ENCODE measurements at places on chromosomes 6 and 20.

DNA sequence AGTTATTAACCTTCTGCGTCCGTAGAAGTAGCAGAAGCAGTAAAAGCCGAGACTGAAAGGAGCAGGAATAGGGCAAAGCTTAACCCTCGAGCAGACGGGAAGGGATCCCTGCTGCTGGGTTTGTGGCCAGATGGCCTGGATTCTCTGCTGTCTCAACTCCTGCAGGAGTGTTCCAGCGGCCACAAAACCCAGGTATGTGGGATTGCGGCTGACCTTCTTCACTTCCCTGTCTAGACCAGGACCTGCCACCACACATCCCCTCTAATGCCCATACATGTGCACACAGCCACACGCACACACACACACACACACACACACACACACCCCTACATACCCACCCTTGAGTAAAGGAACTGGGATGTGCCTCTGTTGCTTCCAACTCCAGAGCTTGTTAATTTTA is 33.1 kb upstream of the TNFRSF21 start:
- DNase-seq, result no peak

DNA sequence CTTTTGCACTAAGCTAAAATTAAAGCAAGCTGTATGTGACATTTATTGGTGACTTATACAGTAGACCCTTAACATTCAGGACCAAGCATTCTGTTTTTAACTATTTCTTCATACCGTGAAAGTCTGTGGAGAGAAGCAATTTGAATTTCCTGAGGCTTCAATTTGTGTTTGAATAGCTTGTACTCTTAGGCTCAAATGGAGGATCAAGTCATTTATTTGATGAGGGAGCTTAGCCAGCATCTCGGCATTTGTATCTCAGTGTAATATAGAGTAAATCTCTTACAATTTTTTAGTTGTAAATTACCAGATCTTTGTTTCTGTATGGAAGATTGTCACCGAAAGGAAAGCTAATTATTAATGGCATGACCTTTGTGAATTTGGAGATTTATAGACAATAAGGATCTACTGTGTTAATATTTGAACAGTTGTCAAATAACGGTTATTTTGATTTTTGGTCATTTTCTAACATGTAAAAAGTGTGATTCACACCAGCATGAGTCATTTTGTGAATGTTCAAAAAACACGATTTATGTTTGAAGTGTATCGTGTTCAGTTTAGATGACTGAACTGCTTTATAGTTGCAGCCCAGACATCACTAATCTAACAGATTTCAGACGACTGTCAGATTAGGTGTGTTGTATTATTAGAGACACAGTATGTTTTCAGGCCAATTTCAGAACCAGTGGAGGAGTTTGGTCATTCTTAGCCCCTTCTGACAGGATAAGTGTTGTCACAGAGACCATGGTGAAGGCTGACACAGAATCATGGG is 332.9 kb downstream of the CDKAL1 start:
- DNase-seq, result no peak

GRCh38 chr6:85726206-85726605 is 83.5 kb upstream of the SYNCRIP start:
- DNase-seq, result no peak

- no peak for DNase-seq
These were observed 63.4 kb downstream of the PRDM1 start for GRCh38 chr6:106149472-106150069.

DNA sequence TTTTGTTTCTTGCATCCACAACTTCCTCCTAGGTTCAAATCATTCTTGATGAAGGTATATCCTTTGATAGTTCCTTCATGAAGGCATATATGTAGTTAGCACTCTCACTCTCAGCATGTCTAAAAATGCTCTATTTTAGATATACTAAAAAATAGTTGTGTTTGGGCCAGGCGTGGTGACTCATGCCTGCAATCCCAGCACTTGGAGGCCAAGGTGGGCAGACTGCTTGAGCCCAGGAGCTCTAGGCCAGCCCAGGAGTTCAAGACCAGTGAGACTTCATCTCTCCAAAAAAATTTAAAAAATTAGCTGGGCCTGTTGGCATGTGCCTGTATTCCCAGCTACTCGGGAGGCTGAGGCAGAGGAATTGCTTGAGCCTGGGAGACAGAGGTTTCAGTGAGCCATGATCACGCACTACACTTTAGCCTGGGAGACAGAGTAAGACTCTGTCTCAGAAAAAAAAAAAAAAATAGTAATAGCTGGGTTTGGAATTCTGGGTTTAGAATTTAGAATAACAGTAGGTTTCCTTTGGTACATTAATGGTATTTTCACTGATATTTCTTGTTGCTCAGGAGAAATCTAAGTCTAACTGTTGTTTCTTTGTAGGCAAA is 7.0 kb downstream of the SERAC1 start:
- DNase-seq, result no peak

DNA sequence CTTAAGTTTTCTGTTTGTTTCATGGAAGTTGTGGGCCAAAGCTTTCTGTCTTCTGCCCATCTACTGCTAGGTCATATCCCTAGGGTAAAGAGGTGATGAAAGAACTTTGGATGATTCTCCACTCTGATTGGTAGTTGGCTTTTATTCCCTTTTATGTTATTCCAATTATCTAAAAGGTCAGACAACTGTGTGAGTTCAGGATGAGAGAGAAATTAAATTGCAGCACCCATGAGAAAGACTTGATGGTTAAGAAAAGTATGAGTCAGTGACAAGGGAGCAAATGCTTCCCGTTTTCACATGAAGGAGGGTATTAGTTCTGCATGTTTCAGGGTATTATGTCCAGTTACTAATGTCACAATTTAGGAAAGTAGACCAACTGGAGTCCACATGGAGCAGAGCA is 136.3 kb downstream of the CD109 start:
- DNase-seq, result no peak

- no peak for DNase-seq
These were observed 422.9 kb upstream of the AGPAT4 start for GRCh38 chr6:161696801-161697200.

- no peak for DNase-seq
These were observed 162.7 kb upstream of the MARCKS start for GRCh38 chr6:113694278-113695077.

DNA sequence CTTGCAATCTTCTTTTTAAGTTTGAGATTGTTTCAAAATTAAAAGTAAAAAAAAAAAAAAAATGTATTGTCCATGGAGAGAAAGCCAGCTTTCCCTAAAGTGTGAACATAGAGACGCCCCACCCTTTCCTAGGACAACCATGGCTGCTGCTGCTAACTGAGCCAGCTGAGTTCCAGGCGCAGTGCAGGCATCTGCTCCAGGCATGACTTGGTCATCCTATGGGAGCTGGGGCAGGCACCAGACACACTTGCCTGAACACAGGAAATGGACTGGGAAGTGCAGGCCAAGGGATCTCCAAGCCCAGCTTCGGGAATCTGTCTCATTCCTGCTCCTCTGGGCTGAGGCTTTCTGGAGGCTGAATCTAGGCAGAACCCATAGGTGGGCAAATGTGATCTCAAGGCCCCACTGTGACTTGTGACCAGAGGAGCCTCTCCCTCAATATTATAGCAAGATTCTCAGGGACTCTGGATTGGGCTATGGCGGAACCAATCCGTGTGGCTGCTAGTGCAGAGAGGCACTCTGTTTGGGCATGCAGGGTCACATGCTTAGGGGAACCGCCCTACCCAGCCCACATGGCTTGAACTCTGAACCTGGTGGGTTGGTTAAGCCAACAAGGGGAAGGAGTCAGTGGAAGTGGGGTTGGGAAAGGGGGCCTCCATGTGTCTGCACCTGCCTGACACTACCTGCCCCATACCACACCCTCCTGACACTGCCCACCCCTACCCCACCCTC is 138.2 kb upstream of the CST7 start:
- DNase-seq, result no peak

- no peak for DNase-seq
These were observed 15.9 kb downstream of the GLYATL3 start for GRCh38 chr6:49515485-49516146.

DNA sequence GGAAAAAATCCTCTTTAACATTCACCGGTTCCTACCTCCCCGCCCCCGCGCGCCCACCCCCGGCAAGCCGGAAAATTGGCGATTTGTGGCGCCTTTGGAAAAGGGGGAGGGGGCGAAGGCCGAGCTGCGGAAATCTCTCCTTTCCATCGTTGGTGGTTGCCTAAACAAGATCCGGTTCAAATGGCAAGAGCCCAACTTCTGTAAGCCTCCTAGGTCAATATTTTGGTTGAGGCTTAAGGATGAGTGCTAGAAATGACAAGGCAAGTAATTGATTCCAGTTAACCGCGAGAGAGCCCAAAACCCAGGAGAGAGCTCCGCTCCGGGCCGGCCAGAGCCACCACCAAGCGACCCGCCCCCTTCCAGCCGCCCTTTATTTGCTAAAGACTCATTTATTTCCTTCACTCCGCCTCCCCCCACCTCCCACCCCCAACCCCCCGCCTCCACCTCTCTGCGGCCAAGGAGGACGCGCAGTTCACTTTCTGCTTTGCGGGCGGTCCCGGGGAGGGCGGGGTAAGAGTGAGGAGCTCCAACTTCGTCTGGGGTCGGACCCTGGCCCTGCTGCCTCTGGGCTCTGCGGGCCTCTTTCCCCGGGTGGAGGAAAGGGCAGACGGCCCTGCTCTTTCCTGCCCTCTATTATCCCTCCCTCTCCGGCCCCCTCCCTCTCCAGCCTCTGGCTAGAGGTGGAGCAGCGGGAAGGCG is 838 bp upstream of the NKX2-2 start:
- DNase-seq, result no peak

GRCh38 chr6:143279385-143279784 is 171.1 kb downstream of the ADAT2 start:
- DNase-seq, result no peak

DNA sequence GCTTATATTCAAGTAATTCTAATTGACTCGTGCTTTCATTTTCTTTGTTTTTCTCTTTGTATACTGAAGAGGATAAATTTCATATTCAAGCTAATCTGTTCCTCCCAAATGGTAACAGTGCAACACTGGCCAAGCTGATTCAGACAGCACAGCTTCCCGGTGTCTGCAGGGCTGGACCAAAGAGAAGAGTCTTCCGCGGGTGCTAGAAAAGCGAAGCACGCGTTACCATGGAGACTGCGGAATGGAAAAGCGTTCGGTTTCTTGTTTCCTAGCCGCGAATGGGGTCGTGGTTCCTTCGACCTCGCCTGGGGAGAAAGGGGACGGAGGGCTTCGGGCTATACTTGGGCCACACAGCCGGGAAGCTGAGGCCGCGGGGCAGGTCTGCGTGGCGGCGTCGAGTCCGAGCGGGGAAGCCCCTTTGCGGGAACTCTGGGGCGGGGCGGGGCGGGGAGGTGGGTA is 6.2 kb upstream of the ZNF311 start:
- peak; percentile 19 for DNase-seq
